H4 (cell line): ENCODE measurements at places on chromosomes 6 and 20. TPM values are rescaled to one million over a fixed set of nuclear protein-coding genes. Genes with fewer than 3 reads are reported as not detected.

- DNase-seq, result no peak
Measured at GRCh38 chr6:130624046-130624445, 203.2 kb upstream of the SMLR1 start.

DNA sequence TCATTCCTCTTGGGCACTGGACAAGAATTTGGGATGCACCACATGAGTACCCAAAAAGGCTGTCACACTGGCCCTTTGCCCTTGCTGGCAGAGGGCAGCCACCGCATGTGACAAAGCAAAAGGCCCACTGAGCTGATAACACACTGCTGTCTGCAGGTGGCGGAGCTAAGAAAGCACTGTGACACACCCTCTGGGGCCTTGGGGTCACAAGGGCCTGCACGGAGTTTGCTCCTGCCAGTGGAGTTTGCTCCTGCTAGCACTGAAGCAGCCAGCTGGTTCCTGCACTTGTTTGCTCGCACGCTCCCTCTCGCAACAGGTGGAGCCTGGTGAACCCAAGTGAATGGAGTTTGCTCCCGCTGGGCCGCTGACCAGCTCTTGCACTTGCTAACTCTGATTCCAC lies 132.6 kb downstream of the LCA5 start:
- DNase-seq, result no peak

DNA sequence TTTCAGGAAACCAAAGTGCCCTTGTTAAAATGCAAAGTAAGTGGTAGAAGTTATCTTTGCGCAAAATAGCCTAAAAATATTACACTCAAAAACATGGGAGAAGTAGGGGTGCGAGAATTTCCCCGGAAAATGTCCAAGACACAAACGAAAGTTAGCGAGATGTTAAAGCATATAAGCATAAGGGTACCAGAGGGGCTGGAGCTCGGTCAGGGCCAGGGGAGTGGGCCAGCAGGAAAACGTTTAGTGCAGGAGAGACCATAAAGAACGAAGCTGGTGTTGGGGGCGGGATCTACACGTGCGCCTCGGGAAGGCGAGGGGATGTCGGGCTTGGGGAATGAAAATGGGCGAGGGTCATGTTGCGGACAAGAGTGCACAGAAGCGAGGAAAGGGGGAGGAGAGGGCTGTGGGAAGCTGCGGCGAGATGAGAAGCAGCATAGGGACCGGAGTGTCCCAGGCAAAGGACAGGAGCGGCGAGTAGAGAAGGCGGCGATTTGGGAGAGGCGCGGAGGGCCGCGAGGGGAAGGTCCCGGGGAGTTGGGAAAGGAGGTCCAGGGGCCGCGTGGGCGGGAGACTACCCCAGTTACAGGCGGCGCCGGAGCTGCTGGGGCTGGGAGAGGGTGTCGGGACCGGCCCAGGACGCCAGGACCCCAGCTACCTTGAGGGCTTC lies 600 bp downstream of the XPO5 start:
- peak; percentile 16 for DNase-seq

GRCh38 chr6:47180633-47181032 lies 129.1 kb downstream of the TNFRSF21 start:
- peak; percentile 27 for DNase-seq

GRCh38 chr20:31758521-31758920 lies 19.4 kb downstream of the TPX2 start:
- DNase-seq, result no peak

GRCh38 chr6:88870717-88871330 lies 92.6 kb downstream of the RNGTT start:
- peak; percentile 31 for DNase-seq

DNA sequence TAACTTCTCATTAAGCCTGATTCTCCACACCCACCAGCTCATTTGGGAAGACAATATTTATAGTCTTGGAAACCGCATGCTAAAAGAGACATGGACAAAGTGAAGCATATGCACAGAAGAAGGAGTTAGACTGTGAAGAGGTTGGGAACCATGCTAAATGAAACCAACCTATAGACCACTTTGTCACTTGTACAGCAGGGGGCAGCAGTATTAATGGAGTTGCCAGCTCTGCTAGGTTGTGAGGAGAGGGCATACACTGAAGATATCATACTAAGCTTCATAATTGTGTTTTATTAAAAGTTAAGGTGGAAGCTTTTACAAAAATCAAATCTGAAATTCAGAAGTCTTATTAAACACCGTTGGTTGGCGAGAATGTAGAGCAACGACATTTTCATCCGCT lies 38.3 kb upstream of the HMGCLL1 start:
- DNase-seq, result peak; percentile 62

DNA sequence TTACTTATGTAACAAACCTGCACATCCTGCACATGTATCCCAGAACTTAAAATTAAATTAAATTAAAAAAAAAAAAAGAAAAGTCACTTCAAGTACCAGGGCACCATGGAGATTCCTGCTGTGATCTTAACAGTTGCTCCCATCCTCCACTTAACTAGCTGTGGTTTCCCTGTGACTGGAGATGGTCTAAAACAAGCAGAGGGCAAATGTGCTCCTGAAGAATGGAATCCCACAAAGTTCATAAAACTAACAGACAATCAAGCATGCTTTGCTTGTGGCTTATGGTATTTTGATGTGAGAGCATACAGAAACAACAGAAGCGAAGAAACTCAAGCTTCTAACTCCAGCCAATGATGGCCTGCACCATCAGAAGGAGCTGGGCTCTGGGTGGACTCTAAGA lies 153.6 kb upstream of the KCNK16 start:
- peak; percentile 77 for DNase-seq

GRCh38 chr6:34242252-34243130 lies 5.8 kb downstream of the HMGA1 start:
- no peak for DNase-seq

DNA sequence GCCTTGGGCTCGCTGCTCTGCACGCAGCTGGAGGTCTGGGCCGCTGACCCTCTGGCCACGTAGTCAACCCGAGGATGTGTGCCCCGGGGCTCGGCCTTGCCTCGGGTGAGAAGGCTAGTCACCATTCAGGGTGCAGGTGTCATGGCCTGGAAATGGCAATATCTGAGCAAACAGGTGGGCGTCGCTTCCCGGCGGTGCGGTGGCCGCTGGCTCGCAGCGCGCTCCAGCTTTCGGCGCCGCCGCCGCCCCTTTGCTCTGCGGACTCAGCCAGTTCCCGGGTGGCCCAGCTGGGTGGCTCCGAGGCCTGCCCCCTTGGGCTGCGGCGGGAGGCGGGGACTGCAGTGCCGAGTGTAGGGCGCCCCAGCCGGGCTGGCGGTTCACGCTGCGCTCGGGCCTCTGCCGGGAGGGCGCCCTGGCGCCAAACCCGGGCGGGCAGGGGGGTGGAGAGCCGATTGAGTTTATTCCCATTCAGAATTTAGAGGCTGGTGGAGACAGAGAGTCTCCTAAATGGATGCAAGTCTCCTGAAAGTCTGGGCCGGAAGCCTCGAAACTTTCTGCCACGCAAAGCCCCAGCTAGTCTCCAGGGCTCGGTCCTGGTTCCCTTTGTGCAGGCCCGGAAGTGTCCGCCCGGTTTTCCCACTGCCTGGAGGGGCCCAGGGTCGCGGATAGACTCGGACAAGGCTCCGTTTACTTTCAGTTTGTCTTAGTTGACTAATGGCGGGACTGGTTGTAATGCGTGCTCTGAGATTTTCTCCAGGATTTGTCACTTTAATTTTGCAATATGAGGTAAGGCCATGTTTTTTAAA lies 11.3 kb upstream of the TFAP2A start:
- DNase-seq, result no peak

DNA sequence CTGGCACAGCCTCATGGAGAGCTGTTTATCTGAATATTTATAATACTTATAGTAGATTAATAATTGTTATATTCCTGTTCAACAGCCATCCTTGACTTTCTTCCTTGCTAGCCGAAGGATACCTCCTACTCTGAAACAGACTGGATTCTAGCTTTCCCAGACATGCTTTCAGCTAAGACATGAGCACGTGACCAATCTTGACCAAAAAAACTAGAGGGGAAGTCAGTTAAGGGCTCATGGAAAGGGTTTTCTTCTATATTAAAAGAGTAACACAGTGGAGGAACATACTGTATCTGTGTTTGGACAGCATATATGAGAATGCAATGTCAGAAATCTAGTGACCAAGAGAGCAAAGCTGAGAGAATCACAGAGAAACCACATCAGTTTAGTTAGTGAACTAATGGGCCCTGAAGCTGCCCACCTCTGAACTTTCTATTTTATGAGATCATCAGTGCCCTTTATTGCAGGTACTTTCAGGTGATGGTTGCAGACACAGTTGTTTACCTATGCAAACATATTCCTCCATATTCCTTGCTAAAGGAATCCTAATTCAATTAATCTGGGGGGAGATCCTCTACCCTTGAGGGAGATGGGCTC lies 140.4 kb upstream of the SLC24A3 start:
- DNase-seq, result no peak

DNA sequence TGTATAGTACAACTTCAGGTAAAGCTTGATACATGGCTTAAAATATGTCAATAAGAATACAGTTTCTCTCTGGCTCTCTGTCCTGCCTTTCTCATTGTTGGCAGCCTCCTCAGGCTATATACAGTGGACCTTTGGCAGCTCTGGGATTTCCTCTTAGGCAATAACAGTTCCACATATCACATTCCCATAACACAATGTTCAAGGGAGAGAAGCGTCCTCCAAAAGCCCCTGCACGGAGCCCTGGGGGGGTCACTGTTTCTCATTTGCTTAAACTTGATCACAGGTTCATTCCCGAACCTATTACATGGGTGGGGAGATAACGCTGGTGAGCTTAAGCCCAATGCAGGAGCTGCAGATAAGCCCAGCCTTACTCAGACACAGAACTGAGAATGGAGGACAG lies 4.4 kb upstream of the FLRT3 start:
- DNase-seq, result no peak

DNA sequence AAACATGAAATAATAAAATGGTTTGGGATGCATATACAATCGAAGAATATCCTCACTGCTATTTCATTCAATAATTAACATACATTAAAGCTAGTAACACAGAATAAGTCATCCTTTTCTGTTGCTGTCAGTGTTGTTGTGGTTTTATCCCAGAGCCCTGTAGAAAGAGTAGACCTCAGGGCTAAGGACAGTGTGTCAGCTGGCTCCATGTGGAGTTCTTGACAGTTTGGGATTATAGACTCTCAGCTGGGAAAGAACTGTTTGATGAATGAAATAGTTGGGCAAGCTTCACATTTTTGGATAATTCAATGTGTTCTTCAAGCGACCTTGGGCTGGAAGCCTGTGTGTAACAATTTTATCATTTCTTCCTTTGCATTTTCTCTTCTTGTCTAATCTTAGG lies 10.1 kb downstream of the UTRN start:
- no peak for DNase-seq

GRCh38 chr6:68653074-68653705 lies 18.1 kb downstream of the ADGRB3 start:
- no peak for DNase-seq

GRCh38 chr6:3784423-3784822 lies 32.9 kb upstream of the PXDC1 start:
- DNase-seq, result no peak

GRCh38 chr6:121847806-121848522 lies 412.5 kb downstream of the GJA1 start:
- DNase-seq, result no peak

DNA sequence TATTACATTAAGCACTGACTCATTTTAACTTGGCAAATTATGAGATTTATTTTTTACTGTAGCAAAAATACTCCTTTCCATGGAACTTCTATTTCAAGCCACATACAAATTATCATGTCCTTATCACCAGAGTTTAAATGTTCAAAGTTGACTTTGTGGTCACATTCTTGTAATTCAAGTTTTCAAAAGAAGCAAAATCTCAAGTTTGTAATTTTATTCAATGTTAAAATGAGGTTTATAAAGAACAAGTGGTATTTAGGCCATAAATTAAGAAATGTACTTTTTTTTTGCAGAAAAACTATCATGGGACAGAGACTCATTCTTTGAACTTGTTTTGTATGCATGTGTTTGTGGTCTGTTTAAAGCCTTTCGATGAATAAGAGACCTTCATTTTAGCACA lies 811.5 kb downstream of the TENT5A start:
- no peak for DNase-seq

GRCh38 chr20:63394069-63394919 lies 33.1 kb upstream of the CHRNA4 start:
- DNase-seq, result no peak

The RAET1L gene
- 0.14 TPM in 1 of 2 replicates, not detected in the other for total RNA-seq

The PDE7B gene
- total RNA-seq, result 1.7 and 2.3 TPM in 2 replicates

The ATP9A gene
- total RNA-seq, result 3.6 and 4.1 TPM in 2 replicates

The BFSP1 gene
- total RNA-seq, result 8.2 and 12.3 TPM in 2 replicates

The FAM83B gene
- not detected in 2 replicates for total RNA-seq

The C20orf202 gene
- not detected in 2 replicates for total RNA-seq

The TRAM2 gene
- 28.2 and 29.7 TPM in 2 replicates for total RNA-seq

The FAM83C gene
- total RNA-seq, result not detected in 2 replicates

The PHACTR1 gene
- total RNA-seq, result 1.8 and 3.3 TPM in 2 replicates

The TMEM244 gene
- total RNA-seq, result not detected in 2 replicates

The POLR3F gene
- 14.4 and 17.5 TPM in 2 replicates for total RNA-seq
